ENCODE measurements at places on chromosomes 11 and 22.

DNA sequence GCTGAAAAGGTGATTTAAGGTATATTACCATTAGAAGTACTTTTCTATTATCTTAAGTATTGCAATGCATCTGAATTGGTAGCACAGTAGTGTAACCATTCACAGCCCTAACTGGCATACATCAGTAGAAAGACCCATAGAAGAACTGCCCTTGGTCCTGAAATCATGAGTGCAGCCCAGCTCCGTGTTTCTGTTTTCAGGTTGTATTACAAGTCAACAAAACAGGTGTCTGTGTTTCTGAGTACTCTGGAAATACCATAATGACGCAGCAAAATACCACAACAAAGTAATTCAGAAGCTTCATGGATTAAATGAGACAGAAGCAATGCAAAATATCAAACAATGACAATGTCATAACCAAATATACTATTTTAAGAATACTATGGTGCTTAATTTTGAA lies 226.3 kb downstream of the OPCML start:
- ATAC-seq: no peak

GRCh38 chr22:20511578-20512229 lies 4.3 kb downstream of the MED15 start:
- ATAC-seq: no peak

GRCh38 chr11:64866173-64866491 lies 12.3 kb downstream of the EHD1 start:
- ATAC-seq: no peak

DNA sequence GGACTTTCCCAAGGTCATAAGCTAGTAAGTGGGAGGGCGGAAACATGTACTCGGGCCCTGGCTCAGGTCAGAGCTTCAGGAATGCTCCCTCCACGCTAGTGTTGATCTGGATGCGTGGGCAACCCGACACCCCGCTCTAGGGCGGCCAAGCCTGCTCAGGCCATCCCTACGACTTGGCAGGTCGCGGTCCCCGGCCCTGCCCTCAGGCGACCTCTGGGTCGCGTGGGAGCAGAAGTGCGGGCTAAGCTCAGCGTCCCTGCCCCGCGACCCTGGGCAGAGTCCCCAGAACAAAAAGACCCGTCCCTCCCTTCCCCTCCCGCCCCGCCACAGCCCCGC lies 781 bp upstream of the TEF start:
- peak; percentile 58 for ATAC-seq

DNA sequence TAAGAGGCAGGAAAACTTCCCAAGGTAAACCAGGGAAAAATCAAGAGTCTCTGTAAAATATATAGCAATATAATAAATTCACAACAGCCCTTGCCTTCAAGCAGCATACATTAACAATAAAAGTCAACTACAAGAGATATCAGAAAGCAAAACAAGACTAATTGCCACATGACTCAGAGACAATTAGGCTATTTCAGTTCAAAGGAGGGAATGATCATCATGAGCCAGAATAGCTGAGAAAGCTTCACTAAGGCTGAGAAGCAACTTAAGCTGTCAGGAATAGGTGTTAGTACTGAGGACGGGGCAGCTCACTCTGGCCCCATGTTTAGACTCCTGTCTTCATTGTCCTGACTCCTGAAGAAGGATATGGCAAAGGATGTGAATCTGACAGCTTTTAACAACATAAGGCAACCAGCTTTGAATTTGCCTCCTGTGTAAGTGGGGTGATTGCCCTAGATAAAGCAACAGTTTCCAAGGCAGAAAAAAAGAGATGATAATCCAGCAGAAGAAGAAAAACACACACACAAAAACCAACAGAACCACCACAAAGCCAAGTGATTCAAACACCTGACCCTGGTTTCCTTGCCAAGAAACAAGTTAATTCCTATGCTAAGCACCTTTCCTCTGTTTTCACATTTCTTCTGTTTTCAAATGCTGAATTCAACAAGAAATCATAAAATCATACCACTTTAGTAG lies 60.8 kb downstream of the SIK3 start:
- peak; percentile 37 for ATAC-seq

DNA sequence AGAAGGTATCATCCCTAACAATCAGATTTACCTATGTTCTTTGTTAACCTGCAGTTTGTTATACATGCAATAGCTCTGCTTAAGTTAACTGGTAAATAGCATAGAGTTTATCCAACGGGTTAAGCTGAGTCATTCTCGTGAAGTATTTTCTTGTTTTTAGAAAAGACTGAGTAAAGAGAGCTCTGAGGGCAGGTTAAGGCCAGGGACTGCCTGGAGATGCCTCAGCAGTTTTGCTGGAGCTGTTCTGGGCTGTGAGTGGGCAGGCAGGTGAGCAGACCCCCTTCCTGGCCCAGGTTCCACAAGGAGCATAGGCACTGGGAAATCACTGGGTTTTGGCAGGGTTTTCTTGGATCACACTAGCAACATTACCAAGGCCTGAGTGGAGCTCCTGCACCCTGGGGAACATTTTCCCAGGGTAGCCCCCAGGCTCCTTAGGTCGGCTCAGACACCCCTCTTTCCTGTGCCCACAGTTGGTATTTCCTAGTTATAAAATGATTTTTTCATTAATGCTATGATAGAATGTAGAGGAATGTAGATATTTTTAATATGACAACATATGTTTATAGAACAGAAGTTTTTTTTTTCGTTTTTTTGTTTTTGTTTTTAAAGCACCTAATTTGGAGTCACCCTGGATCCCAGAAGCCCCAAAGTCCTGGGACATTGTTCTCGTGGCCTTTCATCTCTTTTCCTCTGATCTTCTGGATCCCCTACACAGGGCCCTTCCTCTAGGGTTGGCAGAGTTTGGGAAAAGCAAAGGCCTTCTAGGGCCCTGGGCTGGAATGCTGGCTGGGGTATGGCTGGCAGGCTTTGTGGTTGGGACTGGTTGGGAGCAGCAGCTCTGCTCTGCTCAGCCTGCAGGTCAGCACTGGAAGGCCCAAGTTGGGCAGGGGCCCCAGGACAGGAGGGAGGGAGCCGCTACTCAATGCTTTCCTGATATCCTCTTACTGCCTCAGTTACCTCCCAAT lies 26.7 kb downstream of the IRAG1 start:
- peak; percentile 54 for ATAC-seq

GRCh38 chr11:33912405-33913361 lies 20.8 kb upstream of the LMO2 start:
- ATAC-seq: peak; percentile 90

DNA sequence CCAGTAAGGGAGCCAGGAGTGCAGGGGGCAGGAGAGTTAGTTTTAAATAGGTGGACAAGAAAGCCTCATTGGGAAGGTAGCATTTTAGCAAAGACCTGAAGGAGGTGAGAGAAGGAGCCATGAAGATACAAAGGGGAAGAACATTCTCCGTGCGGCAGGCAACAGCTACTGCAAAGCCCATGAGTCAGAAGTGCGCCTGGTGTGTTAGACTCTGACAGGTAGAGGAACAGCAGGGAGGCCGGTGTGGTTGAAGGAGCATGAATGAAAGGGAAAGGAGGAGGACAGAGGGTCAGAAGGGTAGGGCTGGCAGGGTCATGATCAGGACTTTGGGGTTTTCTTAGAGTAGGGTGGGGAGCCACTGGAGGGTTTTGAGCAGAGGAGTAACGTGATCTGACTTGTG lies 34.5 kb upstream of the PAMR1 start:
- peak; percentile 75 for ATAC-seq

DNA sequence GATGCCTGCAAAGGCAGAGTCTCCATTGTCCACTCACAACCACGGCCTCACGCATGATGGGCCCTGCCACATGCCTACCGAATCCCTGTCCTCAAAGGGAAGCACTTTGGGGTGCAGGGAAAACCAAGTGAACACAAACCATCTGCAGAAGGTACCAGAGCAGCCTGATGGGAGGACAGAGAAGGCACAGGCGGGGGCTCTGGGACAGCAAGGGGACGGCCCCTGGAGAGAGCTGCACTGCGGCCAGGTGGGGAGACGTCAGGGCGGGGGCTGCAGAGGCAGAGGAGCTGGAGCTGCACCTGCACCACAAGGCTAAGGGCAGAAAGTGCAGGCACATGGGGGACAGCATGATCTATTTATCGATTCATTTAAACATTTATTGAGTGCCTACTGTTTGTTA lies 1056.0 kb downstream of the TBC1D22A start:
- ATAC-seq: no peak

GRCh38 chr11:130145975-130146776 lies 13.4 kb upstream of the ST14 start:
- ATAC-seq: peak; percentile 98

DNA sequence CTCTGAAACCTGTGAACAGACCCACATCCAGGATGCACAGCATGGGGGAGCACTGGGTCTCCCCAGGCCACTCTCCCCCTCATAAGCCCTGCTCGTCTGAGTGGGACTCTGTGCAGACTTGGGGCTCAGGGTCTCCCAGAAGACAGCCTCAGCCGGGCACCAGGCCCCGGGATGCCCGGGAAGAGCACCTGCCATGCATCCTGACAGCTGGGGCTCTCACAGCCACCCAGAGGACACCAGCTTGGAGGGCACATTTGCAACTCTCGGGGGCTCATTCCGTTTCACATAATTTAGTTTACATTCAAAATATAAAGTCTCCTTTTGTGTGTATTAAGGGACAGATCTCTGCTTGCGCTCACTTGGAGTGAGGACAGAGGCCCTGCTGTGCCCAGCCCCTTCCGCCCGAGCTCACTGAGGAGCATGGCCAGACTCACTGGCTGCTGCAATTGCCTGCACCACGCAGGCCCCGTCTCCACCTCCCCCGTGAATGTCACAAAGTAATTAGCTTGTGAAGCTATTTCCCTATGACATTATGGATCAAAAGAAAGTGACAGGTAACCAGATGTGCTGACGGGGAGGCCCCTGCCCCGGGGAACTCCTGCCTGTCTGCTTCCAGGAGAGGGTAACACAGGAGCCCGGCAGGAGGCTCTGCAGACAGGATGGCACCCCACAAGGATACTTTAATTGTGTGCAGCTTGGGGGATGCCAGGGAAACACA lies 275.6 kb downstream of the BRD1 start:
- no peak for ATAC-seq

DNA sequence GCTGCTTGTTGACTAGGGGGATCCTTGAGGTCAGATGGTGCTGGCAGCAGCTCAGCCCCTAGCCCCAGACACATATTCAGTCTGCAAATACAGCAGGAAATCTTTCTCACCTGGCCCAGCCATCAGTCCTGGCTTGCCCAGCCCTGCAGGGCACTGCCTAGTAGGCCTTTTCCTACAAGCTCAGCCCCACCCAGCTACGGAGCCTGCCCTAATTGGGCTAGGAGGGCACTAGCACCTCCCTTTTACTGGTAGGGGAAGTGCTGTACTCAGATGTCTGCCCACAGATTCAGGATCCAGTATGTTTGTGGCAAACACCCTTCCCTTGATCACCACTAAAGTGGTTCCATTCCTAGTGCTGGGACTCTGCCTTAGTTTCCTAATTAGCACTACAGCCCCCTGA lies 257.1 kb upstream of the CADM1 start:
- peak; percentile 96 for ATAC-seq

DNA sequence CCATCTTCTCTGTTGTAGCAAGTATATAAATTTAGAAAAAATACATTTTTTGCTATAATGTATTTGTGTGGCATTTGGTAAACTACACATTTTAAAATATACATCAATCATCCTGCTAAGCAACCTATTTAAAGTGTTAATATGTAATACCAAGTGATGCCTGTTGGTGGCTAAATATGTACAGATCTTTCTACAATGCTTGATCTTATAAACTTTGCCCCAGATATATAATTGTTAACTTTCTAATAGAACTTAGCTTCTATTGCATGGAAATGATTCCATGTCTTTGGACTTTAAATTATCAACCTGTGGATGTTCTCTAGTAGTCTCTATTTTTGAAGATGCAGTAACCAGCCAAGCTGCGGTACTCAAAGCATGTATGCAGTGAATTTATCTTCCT lies 1260.4 kb upstream of the RAG2 start:
- no peak for ATAC-seq

DNA sequence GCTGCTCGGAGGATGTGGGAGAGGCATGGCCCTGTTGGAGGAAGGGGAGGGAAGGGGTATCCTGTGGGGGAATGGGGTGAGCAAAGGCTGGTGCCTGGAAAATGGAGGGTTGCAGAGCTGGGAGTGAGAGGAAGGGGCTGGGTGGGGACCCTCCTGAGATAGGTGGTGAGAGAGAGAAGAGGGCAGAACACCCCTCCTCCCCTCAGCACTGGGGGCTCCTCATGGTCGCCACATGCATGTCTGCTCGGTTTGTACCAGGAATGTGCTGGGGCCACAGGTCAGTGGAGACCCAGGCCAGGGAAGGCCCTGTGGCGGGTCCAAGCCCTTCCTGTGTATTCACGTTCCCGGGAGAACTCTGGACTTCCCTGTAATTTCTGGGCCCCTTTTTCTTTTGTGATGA lies 27.8 kb upstream of the ACR start:
- no peak for ATAC-seq

- peak; percentile 58 for ATAC-seq
These were observed 22.8 kb downstream of the PIM3 start for GRCh38 chr22:49983148-49984042.

GRCh38 chr22:29780748-29781676 lies 13.8 kb downstream of the UQCR10 start:
- ATAC-seq: peak; percentile 37

GRCh38 chr11:38543311-38543710 lies 1945.3 kb upstream of the RAG2 start:
- no peak for ATAC-seq

DNA sequence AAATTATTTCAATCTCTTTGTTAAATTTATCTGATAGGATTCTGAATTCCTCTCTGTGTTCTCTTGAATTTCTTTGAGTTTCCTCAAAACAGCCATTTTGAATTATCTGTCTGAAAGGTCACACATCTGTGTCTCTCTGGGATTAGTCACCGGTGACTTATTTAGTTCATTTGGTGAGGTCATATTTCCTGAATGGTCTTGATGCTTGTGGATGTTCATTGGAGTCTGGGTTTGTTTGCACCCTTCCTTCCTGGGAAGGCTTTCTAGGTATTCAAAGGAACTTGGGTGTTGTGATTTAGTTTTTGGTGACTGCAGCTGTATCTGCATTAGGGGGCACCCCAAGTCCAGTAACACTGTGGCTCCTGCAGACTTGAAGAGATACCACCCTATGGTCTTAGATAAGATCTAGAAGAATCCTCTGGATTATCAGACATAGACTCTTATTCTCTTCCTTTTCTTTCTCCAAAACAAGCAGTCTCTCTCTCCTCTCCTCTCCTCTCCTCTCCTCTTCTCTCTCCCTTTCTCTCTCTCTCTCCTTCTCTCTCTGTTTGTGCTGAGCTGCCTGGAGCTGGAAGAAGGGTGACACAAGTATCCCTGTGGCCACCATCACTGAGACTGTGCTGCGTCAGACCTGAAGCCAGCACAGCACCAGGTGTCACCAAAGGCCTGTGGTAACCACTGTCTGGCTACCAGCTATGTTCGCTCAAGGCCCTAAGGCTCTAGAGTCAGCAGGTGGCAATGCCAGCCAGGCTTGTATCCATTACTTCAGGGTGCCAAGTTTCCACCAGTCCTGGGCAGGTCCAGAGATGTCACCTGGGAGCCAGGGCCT lies 3.3 kb upstream of the HEPN1 start:
- ATAC-seq: no peak

GRCh38 chr11:106585061-106585460 lies 433.2 kb downstream of the GUCY1A2 start:
- no peak for ATAC-seq

GRCh38 chr11:18063862-18064434 lies 17.9 kb upstream of the TPH1 start:
- no peak for ATAC-seq
